NCI-H1417 treated with DMSO at 0.1 percent for 48 hours (cell line): ENCODE measurements at places on chromosomes 2 and 18.

- no peak for DNase-seq
Observed at GRCh38 chr18:48942554-48943261, 8.1 kb downstream of the SMAD7 start.

DNA sequence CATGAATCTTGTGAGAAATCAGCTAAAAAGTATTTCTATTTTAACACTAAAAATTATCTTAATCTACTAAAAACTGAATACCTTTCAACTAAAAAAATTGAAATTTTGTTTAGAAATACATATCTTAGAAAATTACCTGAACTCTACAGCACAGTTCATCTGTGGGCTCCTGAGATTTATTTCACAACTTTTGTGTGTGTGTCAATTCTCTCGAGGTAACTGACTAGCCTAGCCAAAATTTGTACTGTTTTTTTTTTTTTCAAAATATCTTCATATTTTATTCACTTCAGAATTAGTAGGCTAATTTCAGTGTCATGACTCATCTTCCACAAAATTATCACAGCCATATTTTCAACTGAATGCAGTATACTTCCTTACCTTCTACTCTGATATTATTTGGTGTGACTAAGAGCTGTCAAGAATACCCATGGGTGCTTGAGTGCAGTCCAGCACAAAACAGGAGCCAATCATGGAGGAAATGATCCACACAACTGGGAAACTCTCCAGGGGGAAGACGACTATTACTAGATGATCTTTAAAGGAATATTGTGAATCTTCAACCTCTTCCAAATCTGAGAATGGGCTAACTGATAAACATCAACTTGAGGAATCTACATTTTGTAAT lies 174.6 kb downstream of the ZNF385B start:
- DNase-seq: no peak

DNA sequence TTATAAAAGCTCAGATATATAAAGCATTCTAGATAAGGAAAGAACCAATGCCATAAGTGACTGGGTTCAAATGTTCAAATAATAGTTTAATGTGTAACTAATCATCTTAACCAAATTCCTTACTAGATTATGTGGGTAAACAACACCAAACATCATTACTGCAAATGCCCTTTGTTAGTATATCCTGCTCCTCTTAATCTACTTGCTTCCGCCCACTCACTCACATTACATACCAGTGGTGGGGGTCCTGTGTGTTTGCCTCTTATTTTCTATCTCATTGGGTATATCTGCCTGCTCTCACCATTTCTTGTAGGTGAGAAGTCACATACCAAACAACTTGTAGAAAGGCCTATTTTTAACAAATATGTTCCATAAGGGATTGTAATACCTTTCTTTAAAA lies 562.1 kb downstream of the NRXN1 start:
- no peak for DNase-seq

DNA sequence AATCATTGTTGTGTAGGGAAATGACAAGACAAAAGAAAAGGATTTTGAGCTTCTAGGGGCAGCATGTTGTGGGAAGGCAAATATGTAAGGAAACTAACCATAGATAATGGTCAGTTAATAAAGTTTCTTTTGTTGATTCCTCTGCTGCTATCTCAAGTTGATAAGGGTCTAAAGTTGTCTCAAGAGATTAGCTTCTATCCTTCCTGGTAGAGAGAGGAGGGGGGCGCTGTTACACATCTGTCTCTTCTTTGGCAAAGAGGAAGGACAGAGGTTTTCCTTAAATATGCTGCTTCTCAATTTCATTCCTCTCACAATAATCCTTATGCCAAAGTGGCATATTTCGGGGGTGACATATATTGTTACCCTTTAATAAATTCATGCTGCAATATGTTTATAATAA lies 944.0 kb downstream of the DPP10 start:
- no peak for DNase-seq
